ENCODE measurements at places on chromosomes 7 and 10.

DNA sequence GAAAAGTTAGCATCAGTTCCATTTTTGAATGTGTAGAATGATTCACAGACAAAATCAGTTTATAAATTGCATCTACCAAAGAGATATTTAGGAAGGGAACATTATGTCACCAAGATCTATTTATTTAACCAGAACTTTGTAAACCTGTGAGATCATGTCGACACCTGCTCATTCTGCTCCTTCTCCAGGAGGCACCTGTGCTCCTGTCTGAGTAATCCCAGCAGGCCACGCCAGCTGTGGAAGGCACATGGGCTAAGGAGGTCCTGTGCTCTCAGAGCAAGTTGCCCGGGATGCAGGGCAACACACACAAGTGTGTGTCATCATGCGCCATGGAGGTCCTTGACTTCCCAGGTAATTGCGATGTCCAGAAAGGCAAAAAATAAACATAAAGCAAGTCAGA lies 45.5 kb upstream of the ADARB2 start:
- no peak for DNase-seq

- DNase-seq = no peak
These were observed 709.4 kb downstream of the AUTS2 start for GRCh38 chr7:70307544-70308106.

DNA sequence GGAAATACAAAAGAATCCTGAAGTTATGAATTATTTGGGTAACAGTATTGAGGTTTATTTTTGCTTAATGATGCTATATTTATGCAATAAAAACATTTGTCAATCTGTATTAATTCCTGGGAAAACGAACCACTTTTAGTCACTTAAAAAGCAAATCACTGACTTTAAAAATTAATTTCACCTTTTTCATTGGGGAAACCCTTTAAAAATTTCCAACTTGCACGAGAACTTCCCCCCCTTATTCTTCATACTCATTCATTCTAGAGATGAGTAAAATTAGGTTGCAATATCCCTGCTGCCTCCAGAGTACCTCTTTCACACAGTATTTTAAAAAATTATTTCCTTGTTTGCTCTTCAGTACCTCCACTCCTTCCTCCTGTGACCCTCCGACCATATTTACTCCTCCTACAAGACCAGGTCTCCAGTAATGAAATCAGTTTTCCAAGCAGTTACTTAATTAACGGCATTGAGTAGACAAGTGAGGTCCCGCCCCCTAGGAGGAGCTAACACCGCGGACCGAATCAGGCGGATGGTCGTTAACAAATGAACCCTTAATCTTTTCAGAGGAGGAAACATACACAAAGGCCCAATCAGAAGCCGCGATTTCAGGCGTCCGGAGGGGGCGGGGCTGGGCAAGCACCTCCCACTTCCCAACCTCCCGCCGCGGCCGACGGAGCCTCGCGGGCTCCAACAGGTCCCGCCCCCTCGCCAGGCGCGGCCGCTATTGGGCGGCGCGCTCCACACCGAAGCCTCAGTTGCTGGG lies 465 bp upstream of the TRIM24 start:
- DNase-seq = peak; percentile 98

- no peak for DNase-seq
These were observed 83.7 kb upstream of the KDM7A start for GRCh38 chr7:140260352-140261104.

DNA sequence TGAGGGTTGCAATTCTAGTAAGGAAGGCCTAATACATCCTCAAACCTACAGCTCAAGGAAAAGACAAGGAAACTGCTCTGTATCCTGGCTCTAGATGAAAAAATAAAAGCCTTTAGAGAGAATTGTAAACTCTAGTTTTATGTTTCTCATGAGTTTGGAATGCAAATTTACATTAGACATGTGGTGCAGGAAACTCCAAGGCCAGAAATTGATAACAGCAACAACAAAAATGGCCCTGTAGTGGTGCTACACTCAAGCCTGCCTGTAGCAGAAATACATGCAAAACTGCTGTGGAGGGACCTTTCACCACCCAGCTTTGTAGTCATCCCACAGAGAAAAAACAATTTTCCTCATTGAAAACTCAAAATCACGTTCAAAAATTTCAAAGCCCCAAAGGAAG lies 546.7 kb upstream of the LRRN3 start:
- DNase-seq = no peak

- DNase-seq = no peak
These were observed 115.1 kb upstream of the ANTXRL start for GRCh38 chr10:46171661-46172060.

- peak; percentile 6 for DNase-seq
These were observed 655.6 kb downstream of the LRMDA start for GRCh38 chr10:76086761-76087639.

GRCh38 chr7:12508554-12508953 lies 62.0 kb upstream of the SCIN start:
- no peak for DNase-seq

- no peak for DNase-seq
These were observed 577.8 kb downstream of the ETV1 start for GRCh38 chr7:13411636-13412035.

- DNase-seq = no peak
These were observed 182.2 kb downstream of the PHF14 start for GRCh38 chr7:11155883-11156282.

- DNase-seq = no peak
These were observed 51.4 kb upstream of the EGFR start for GRCh38 chr7:54967377-54967776.

DNA sequence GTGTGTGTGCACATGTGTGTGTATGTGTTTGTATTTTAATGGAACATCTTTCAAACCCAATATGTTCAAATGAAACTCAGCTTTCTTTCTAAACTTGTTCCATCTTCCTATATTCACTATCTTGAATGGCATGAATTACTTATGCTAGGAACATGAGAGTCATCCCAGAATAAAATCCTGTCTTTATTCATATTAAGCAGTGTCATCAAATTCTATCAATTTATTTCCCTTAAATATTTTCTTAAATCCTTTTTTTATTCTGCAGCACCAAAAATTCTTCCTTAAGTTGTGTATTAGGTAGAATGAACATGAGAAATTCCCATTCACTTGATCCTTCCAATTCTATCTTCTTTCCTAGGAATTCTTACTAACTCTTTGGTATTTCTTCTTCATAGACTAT lies 146.6 kb upstream of the PCDH15 start:
- DNase-seq = no peak

DNA sequence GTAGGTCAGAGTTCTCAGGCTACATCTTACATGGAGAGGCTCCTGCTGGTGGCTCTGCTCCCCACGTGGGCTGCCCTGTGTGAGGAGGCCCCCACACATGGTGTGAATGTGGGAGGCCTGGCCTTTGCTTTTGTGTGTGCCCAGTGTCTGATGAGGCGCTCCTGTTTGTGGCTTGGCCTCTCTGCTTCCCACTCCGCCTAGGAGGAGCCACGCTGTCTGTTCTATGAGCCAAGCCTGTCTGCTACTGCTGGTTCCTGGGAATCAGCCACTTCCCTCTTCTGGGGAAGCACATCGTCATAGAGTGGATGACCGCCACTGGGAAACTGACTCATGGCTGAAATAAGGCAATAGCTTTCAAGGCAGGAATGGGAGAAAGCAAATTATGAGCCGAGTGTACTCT lies 87.1 kb downstream of the CYP26A1 start:
- no peak for DNase-seq

DNA sequence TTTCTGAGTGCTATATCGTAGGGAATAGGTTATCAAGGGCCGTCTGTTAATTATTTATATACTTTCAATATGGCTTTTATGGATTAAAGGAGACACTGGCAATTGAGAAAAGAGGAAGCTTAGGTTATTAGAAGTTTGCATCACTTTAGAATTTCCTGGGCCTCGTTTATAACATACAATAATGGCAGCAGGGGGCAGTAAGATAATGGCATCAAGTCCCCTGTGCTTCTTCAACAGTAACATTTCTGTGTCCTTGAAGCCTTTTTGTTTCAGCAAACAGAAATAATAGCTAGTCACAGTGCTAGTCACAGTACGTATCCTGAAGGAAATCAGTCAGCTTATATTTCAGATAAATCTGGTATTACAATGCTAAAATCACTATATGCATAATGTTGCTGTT lies 41.9 kb downstream of the SPAM1 start:
- DNase-seq = no peak

DNA sequence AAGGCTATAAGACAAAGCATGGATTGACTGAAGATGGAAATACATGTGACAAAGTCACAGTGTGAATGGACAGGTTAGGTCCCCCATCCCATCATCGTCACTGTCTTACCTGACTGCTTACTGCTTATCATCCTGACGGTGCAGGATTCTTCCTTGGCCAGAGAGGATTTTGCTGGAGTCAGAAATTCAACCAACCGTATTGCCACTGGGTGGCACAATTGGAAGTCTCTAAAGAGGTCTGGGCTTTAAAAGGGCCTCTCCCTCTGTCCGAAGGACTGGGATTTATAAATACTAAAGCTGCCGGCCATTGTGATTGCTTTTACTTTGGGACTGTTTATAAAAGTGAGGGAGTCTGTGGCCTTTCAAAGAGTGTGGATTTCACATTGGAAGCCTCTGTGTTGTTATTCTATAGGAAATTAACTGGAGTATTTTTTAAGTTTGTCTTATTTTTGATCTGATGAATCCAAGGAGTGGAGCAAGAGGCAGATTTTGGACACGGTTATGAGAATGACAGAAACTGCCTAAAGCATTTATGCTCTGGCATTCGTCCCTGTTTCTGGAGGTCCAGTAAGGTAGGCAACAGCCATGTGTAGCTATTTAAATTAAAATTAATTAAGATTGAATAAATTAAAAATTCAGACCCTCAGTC lies 113.3 kb upstream of the CREB5 start:
- no peak for DNase-seq

DNA sequence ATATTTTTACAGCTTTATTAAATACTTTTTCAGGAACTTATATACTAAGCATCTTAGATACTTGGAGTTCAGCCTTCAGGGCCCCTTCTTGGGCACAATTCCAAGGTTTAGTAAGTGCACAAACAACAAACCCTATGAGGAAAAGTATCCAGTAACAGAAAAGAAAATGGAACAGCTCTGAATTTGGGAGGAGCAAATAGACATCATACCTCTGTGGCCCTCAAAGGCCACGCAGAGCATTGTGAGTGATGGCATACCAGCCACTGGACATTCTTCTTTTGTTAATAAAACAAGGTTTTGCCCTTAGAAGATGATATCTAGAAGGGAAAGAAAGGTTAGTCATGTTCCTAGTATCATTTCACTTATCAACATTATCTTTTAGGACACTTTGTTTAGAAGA lies 46.0 kb downstream of the ST7 start:
- DNase-seq = no peak

- DNase-seq = no peak
These were observed 2.4 kb downstream of the CYP51A1 start for GRCh38 chr7:92131764-92132330.

GRCh38 chr10:116669832-116670644 lies 49.3 kb downstream of the PNLIPRP2 start:
- no peak for DNase-seq

DNA sequence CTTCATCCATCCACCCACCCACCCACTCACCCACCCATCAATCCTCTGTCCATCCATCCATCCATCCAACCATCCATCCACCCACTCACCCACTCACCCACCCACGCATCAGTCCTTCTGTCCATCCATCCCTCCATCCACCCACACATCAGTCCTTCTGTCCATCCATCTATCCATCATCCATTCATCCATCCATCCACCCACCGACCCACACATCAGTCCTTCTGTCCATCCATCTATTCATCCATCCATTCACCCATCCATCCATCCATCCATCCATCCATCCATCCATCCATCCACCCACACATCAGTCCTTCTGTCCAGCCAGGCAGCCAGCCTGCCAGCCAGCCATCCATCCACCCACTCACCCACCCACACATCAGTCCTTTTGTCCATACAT lies 15.8 kb upstream of the GRIFIN start:
- no peak for DNase-seq

DNA sequence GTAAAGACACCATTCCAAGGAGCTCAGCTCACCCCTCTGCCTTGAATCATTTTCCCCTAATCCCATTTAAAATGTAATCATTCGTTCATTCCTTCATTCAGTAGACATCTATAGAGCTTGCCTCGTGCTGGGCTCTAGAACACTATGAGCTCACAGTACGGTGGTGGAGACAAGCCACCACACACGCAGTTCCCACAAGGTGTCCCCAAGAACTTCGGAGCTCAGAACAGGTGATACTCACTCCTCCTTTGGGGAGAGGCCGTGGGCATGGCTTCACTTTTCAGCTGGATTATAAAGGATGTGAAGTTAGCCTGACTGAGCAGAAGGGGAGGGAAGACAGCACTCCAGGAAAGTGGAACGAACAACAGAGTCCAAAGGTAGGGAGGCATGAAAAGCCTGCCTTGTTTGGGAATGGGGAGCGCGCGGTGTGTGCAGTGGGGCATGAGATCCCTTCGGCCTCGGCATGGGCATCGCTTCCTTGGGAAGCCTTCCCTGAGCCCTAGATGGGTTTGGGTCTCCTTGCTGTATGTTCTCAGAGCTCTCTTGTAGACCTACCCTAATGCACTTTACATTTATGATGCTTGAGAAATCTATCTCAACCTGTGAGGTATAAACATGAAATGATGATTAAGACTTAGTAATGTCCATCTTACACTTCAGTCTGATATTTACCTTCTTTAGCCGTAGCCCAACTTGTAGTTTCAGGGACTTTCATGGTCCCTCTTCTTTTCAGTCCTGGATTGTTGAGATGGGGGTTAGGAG lies 809 bp upstream of the OGA start:
- no peak for DNase-seq

- DNase-seq = peak; percentile 82
These were observed at the start of gene NSMCE4A for GRCh38 chr10:121974535-121975294. TSS of gene NSMCE4A (minus strand) at chr10:121975217. CDS start at chr10:121975165, 52 bp downstream.

DNA sequence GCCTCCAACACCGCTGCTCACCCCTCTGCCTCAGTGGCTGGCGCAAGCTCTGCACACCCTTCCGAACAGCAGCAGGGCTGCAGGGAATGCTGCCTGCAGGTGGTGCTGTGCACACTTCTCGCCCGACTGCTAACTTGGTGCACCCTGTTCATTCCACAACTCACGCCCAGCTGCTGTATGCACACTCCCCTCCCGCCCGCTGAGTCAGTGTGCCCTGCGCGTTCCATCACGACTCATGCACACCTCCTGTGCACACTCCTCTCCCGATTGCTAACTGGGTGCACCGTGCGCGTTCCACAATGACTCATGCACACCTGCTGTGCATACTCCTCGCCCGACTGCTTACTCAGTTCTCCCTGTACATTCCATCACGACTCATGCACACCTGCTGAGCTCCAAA lies 21.5 kb downstream of the ADARB2 start:
- peak; percentile 8 for DNase-seq

GRCh38 chr7:70563960-70564359 lies 568.0 kb upstream of the GALNT17 start:
- no peak for DNase-seq

- DNase-seq = no peak
These were observed 89.0 kb upstream of the GJD4 start for GRCh38 chr10:35516102-35516670.

DNA sequence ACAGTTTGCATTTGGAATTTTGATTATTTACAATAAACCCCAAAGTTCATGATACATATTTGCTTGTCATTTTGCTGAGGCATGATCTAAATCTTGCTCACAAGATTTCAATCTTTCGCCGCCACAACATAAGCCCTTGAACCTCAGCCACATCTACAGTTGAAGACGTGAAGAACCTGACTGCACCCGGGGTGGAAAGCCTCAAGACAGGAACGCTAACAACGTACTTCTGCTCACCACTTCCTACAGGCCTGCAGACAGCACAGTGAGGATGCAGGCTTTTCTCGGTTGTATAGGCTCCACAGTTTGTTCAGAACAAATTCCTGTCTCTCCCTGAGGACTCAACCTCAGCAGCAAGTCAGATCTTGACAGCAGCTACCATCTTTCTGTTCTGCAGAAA lies 393.8 kb upstream of the PRKCQ start:
- peak; percentile 15 for DNase-seq

All from activated CD4-positive, alpha-beta T cell treated with anti-CD3 and anti-CD28 coated beads, Interleukin-2, amount 50 U/mL, for 16 hours (primary cell).